ENCODE measurements at places on chromosomes 4 and X. TPM values are rescaled to one million over a fixed set of nuclear protein-coding genes. Genes with fewer than 3 reads are reported as not detected.

- no peak for DNase-seq
These were observed 262.2 kb upstream of the PABPC4L start for GRCh38 chr4:134463771-134464170.

GRCh38 chrX:53930515-53931380, 113.5 kb downstream of the PHF8 start:
- DNase-seq, result peak; percentile 66

DNA sequence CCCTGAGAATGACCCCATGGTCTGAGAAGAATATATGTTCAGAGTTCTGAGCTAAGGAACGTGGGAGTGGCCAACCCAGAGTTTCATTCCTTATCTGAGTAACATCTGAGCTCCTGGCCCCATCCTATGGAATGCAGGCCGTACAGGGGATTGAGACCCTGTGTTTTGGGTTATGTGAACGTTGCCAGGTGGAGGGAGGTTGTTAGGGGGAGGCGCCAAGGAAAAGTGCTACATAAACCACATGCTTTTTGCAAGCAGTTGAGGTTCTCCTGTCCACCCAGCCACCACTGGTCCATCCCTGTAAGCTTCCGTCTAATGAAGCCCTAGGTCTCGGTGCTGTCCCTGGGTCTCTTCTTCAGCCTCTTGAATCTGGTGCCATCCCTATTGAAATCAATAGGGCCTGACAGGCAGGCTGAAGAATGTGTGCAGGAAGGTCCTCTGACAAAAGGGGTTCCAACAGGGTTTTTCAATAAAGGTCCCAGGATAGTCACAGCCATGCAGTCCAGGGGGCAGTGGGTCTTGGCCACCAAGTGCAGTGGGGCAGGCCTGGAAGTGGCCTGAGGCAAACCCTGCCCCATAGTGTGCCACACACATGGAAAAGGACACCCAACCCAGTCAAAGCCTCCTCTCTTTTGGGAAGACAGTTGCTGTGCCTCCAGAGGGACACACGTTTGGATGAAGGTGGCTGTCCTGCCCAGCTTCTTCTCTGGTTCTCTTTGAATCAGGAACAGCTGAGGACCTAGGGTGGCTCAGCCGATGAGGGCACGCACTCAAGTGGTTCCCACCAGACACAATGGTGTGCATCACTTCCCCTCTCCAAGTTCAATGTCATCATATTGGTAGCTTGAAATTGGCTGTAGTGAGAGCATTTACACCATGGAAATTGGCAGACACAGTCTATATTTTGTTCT, 53.5 kb downstream of the HTRA3 start:
- DNase-seq, result no peak

CT45A9 gene
- not detected for total RNA-seq

VSIG4 gene
- total RNA-seq, result not detected

- no peak for DNase-seq
These were observed 52.7 kb downstream of the MGST2 start for GRCh38 chr4:139718358-139718757.

DNA sequence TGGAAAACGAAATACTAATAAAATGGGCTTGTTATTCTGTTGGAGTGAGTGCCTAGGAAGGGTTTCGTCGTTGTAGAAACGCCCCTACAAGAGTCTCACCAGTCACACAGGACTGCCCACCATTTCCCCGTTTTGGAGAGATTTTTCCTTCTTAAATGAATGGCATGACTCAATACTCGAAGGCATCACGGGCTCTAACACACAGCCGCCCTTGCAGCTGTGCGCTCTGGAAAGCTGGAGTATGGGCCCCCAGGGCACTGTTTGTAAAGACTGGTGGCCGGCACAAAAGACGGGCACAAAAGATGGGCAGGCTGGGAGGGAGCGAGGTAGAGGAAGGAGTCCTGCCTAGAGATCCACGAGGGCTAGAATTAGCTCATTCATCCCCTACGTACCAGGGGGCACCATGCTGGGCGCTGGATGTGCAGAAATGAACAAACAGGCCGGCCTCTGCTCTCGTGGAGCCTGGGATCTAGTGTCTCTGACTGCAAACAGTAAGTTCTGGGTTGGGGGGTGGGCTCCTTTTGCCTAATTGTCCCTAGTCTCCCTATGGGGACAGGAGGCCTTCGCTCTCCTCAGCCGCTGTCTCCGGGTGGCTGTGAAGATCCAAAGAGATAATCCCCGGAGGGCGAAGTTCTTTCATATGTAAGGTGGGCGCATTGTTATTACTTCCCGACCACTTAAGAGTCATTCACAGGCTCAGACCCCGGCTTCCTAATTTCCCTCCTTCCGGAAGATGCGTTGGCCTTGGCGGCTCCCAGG, 1.0 kb upstream of the SFRP2 start:
- DNase-seq, result no peak

AMTN gene
- not detected for total RNA-seq

ARR3 gene
- total RNA-seq, result not detected
